Activated T-helper 17 cell treated with anti-CD3 and anti-CD28 coated beads, Interleukin-2, amount 50 U/mL, for 72 hours (primary cell): ENCODE measurements at places on chromosomes 2 and 18.

- no peak for ATAC-seq
These were observed 316.0 kb upstream of the MEX3C start for GRCh38 chr18:51513517-51513916.

- ATAC-seq, result no peak
These were observed 1.5 kb downstream of the GALR1 start for GRCh38 chr18:77250926-77251729.

- no peak for ATAC-seq
These were observed 605.6 kb upstream of the SLC39A10 start for GRCh38 chr2:195051401-195051800.

DNA sequence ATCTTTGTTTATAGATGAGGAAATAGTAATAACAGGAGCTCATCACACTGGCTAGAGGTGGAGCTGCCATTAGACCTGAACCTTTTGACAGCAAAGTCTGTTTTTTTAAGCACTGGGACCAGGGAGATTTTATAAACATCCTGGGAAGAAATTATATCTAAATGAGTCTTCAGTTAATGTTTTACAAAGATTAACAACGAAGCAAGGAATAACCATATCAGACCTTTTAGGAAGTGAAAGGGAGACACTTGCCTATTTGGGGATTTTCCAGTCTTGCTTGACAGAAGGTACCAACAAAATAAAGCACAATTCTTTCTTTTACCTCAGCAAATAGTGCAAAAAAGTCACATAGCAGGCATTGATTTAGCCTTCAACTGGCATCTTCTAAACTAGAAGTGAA lies 777.0 kb downstream of the CPS1 start:
- no peak for ATAC-seq

DNA sequence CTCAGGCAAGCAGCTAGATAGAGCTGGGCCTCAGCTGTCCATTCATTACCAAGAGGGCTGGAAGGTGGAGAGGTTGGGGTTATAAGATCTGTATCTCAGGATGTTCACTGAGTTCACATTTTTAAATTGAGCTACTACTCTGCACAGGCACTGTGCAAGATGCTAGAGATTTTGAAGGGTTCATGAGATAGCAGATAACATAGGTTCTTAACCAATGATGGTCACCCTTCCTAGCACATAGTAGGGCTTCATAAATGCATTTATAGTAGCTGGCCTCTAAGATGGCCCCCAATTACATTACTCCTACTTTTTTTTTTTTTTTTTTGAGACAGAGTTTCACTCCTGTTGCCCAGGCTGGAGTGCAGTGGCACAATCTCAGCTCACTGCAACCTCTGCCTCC lies 79.7 kb downstream of the DDX1 start:
- no peak for ATAC-seq

GRCh38 chr2:174158003-174158402 lies 90.3 kb downstream of the OLA1 start:
- peak; percentile 37 for ATAC-seq
